Stimulated activated CD4-positive, alpha-beta T cell treated with anti-CD3 and anti-CD28 coated beads, Interleukin-4, amount 100 ng/mL, for 24 hours (primary cell): ENCODE measurements at places on chromosomes 2 and 18.

DNA sequence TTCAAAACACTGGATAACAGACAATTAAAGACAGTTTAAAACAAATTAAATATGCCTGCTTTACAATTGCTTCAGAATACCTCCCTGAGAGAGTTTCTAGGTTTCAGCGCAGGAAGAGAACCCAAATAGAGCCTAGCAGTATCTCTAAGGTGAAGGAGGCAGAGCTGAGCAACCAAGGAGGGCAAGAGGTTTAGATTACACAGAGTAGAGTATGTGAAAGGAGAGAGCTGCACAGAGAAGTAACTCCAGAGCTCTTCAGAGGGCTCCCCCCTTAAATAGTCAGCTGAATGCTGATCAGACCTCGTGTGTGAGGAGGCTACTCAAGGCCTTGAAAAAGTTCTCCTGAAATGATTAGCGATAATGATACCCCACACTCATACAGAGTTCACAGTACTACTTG is 386.5 kb upstream of the TCF4 start:
- DNase-seq = no peak

GRCh38 chr2:102585847-102586404 is 33.4 kb upstream of the SLC9A2 start:
- no peak for DNase-seq

DNA sequence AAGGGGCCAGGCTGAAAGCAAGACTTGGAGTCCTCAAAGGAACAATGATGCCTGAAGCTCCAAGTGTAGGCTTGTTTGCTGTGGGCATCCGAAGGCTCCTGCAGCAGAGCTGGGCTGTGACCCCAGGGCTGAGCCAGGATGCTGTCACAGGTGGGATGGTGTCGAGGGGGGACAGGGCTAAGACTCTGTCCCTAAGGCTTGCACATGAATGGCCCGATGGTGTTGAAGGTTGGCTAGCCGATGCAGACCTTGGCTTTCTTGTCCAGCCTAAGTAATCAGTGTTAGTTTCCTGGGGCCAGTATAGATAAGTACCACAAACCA is 251.0 kb downstream of the NDUFA10 start:
- no peak for DNase-seq

DNA sequence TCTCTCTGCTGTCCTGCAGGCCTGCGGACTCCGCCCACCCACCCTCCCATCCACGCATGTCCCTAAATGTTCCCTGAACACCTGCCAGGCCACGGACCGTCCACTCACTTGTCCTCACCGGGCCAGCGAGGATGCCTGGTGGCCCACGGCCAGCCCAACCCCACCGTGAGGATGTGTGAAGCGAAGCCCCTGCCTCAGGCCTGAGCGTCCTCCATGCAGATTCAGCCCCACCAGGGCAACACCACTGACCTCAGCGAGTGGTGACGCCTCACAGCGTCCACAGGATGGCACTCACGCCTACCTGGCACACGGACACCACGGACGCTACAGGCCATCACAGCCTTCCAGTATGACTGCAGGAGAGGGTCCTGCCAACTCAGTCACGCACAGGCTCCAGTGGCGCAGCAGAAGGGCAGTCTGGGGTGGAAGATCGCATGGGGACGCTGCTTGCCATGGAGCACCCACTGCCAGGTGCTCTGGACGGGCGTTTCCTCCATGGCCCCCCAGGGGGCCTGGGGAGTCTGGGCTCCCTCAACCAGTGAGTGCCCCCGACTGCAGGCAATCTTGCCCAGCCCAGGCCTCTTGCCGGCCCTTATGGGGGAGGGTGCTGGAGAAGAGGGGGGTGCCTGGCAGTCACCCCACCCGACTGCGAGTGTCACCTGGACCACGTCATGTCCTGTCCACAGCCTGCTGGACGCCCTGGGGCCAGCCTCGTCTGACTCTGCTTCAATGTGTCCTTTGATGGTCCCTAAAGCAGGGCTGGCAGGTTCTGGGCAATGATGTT is 25.4 kb downstream of the HDAC4 start:
- no peak for DNase-seq

DNA sequence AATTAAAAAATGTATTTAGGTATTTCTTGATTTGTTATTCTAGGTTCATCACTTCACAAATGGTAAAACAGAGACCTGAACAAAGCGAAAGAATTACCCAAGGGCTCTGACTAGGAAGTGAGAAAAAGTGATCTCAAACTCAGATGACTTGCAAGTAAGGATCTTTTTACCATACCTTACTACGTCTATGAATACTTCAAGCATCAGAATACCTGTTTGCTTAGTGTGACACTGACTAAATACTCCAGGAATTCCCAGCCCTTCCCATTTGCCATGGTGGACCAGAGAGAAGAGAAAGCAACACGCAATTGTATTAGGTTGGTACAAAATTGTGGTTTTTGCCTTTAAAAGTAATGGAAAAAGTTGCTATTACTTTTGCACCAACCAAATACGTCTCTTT is 35.8 kb upstream of the FIGN start:
- no peak for DNase-seq

DNA sequence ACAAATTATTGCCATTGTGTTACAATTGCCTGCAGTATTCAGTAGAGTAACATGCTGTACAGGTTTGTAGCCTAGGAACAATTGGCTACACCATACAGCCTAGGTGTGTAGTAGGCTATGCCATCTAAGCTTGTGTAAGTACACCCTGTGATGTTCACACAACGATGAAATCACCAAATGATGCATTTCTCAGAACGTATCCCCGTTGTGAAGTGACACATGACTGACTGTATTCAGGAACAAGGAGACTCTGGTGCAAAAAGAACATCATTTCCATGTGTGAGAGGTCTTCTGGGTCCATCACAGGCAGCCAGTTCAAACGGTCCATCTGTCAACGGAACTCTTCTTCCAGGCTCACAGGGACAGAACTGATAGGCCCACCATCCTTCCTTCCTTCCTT is 263.7 kb downstream of the ANAPC1 start:
- no peak for DNase-seq

GRCh38 chr2:232447091-232447620 is 8.8 kb upstream of the ALPI start:
- DNase-seq = no peak

DNA sequence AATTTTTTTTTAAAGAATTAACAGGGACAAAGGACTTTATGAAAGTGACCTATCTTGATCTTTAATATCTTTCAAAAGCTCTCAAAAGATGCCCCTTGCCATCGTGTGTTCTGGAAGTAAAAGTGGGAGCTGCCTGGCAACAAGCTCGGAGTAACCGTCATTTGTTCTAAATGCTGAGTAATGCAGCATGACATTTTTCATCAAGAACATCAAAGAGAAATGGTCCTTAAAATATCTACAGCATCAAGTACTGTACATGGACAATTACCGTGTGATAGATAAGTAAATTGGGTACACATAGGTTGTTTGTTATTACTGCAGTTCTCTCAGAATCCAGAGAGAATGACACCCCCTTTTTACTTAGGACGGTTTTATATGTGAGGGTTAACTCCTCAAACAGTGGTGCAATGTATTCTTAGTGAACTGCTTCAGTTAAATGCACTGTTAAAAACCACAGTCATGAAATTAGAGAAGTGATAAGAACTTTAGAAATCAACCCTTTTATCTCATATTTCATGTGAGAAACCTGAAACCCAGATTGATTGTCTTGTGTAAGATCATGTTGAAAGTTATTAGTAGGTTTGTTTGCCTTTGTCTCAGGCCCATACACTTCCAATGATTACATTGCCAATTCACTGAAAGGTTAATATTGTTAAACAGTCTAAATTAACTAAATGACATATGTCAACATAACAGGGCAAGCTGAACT is 90.6 kb upstream of the HNMT start:
- DNase-seq = no peak

GRCh38 chr2:148906124-148906523 is 31.1 kb downstream of the KIF5C start:
- no peak for DNase-seq

DNA sequence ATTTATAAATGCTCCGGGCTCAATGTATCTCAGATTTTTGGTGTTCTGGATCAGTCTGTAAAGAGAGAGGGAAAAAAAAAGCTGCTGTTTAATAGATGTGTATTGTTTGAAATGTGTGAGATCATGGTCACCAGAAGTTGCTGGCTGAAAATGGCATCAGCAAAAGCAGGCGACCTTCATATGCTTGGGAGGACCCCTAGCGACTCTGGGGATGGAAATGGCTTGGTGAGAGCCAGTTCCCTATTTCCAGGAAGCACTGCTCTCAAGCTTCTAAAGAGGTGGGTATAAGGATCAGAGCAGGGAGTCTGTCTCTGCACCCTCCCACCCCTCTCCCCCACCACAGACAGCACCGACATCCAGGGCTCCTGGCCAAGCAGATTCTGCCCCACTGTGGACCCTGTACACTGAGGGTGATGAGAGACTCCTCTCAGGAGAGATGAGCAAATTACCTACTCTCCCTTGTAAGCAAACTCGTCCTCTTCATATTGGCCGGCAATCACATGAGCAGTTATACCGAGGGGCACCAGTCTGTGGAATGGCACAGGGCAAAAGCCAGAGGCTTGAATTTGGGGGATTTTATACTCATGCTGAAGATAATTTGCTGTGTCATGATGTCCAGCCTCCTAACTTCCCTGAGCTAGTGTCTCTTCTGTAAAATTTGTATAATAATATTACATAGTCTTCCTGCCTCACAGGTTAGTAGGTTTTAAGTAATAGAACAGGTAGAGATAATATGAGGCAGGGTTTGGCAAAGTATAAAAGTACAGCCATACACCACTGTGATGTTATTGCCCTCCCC is 29.6 kb downstream of the LHCGR start:
- no peak for DNase-seq

GRCh38 chr18:22170421-22171257 is 1.2 kb downstream of the GATA6 start:
- DNase-seq = no peak

DNA sequence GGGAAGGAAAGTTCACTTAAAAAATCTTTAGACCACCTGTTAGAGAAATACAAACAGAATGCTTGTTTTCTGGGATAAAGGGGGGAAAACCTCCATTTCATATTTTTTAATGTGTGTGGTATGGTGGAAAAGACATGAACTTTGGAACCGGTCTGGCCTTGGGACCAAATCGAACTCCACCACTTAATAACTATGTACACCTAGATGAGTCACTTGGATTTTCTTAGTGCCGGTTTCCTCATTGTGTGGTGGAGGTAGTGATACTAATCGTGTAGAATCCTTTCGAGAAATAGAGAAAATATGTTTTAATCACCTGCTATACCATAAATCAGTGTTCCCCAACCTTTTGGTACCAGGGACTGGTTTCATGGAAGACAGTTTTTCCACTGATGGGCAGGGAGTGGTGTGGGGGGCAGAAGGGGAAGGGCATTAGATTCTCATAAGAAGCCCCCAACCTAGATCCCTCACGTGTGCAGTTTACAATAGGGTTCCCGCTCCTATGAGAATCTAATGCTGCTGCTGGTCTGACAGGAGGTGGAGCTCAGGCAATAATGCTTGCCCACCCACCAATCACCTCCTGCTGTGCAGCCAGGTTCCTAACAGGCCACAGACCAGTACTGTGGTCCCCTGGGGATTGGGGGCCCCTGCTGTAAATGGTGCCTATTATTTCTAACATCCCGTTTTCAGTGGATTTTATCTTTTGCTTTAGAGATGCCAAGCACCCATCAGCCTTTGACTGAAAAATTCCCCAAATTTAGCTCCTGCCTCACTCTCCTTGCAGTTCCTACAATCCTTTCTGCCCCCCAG is 308.8 kb downstream of the PRKCE start:
- no peak for DNase-seq

DNA sequence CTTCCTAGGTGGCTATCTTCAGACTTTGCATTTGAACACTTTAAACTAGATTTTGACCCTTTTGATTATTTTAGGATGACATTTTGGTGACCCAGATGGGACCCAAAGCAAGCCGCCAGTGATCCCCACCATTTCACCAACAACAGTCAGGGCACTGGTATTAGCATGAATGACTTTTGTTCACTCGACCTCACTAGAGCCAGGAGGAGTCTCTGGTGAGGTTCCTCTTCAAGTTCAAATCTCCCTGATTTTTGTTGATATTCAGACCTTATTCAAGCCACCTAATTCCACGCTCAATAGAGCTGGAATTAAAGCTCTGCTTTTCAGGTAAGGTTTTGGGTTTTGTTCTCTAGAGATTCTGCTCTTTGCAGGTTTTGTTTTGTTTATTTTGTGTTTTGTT is 202.3 kb downstream of the MREG start:
- DNase-seq = no peak
